ENCODE measurements at places on chromosomes 5 and 9.

DNA sequence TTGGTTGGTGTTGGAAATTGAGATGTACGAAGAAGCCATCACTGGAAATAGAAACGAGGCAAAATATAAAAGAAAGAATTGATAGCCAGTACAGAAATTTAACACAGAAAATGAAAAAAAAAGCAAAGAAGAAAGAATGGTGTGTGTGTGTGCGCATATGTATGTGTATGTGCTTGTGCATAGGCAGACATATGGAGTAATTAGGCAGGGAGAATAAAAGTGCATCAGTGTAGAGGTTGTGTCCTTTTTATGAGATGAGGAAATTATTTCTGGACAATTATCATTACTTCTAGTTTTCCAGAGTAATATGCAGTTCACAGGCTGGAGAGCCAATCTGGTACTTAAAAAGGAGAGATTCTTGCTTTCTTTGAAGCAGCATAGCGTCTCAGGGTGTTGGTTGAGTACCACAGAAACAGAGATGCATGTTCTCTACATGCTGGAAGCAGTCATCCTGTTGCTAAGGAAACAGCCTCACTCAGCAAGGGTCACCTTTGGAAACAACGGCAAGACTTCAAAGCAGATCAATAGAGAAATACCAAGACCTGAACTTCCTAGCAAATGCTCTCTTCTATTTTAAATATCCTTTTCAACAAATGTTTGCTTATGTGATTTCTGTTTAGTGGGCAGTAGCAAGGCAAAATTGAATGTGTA is 172.7 kb downstream of the TAF11L14 start:
- no peaks in the 10 kb centered on the region for H3K4me1 ChIP-seq
- DNase-seq, result no peak
- H3K4me3 ChIP-seq, result no peak overlapping the region
- H3K27ac ChIP-seq, result no peak overlapping the region

GRCh38 chr5:105630803-105631202 is 2039.9 kb downstream of the EFNA5 start:
- no peaks in the 10 kb centered on the region for H3K27me3 ChIP-seq
- H3K4me3 ChIP-seq, result no peak overlapping the region
- no peaks in the 10 kb centered on the region for H3K4me1 ChIP-seq

DNA sequence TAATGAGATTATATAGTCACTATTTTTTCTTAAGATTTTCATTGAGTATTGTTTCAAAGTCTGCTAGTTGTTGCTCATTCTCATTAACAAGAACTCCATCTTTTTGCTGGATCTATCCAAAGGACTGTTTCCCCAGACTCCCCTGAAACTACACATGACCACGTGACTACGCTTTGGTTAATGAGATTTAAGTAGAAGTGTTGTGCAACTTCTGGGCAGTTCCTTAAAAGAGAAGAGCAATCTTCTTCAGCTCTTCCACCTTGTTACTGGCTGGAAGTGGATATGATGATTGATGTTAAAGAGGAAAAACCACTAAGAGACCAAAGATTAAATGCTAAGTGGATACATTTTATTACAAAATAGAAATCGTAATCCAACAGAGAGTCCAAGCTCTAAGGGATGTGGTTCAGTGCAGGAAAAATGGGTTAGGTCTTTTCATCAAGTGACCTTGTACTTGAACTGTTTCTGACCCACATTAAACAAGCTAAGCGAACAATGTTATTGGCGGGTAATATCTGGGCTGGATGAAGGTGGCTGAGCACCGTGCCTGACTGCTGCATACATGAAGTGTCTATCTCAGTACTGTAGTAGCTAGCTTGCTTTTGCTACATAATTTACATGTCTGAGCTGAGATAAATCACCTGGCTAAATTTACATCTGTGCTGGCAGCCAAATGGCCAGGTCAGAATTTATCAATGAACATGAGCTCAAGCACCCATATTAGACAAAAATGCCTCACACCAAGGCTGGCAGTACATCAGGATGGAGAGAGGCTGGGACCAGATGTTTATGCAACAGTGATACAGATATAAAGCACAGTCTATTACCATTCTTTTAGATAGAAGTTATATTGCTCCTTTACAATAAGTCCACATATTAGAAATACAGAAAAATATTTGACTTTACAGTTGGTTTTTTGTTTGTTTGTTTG is 7.5 kb upstream of the CTNNAL1 start:
- H3K4me1 ChIP-seq, result no peaks in the 10 kb centered on the region
- no peak overlapping the region for H3K27ac ChIP-seq
- peaks cover 52% of the 10 kb centered on the region for H3K36me3 ChIP-seq
- no peak for DNase-seq
- no peak overlapping the region for H3K4me3 ChIP-seq

DNA sequence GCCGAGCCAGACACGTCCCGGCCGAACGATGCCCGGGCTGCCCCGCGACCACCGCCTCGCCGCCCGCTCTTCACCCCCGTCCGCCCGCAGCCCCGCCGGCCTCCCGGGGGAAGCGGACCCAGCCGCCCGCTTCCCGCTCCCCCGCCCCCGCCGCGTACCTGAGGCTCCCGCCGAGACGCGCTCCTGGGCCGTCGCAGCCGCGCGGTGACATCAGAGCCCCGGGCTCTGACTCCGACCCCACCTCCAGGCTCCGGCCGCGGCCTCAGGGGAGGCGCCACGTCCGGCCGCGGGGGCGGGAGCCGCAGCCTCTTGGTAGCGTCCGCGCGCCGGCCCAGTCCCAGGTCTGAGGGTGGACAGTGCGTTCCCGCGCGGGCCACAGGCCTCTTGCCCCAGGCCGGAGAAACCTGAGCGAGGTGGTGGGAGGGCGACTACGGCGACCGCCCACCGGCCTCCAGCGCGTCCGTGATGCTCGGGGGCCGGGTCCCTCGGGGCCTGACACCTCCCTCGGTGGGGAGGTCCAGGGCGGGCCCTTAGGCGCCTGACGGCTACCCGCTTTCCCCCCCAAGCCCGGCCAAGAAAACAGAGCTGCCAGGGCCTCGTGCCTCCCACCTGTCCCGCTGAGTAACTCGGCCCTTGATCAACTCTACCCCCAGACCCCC is at the start of gene SHROOM1:
TSS of gene SHROOM1 (minus strand) at position 212 of the 659 bp plus-strand sequence. CDS start 4,507 bp downstream, outside the sequence.
- no peaks in the 10 kb centered on the region for H3K36me3 ChIP-seq
- peak within 1 kb of the TSS; percentile 81 for H3K4me3 ChIP-seq
- DNase-seq, result no peak
- peak within 1 kb of the TSS; percentile 67 for H3K27ac ChIP-seq
- peaks cover 57% of the 10 kb centered on the region for H3K27me3 ChIP-seq

- no peak overlapping the region for H3K27ac ChIP-seq
- no peak overlapping the region for H3K4me3 ChIP-seq
- peaks cover 29% of the 10 kb centered on the region for H3K4me1 ChIP-seq
These were observed 35.9 kb upstream of the EXOC3 start for GRCh38 chr5:407051-407450.

GRCh38 chr5:36422952-36423351 is 121.2 kb upstream of the RANBP3L start:
- H3K4me1 ChIP-seq, result peaks cover 11% of the 10 kb centered on the region
- H3K36me3 ChIP-seq, result no peaks in the 10 kb centered on the region
- H3K27ac ChIP-seq, result no peak overlapping the region
- H3K4me3 ChIP-seq, result no peak overlapping the region

DNA sequence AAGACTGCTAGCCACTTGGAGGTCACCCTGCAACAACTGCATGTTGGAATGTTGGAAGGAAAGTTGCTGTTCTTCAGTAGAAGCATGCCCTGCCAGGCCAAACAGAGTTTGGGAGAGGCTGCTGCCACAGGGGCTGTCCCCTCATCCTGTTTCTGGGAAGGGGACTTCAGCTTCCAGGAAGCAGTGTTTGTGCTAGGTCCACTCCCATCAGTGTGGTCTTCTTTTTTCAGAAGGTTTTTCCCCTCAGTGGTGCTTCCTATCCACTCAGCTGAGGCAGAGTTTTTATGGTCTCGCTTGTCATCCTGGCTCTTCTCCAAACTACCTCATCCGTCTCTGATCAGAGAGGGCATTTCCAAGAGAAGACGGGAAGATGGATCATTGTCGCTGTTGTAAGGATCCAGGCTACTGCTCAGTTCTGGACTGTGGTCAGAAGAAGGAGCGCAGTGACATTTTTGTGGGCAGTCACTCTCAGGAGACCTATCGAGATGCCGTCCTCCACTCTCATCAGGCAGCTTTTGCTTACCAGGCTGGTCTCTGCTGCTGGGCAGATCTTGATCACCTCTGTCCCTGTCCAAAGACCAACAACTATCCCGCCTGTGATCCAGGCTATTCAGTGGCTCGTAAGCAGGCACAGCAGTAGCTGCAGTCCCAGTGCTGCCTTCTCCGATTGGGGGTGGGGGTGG is 97.8 kb upstream of the C5orf63 start:
- no peaks in the 10 kb centered on the region for H3K36me3 ChIP-seq
- no peak overlapping the region for H3K4me3 ChIP-seq
- DNase-seq, result no peak
- no peak overlapping the region for H3K27ac ChIP-seq
- H3K27me3 ChIP-seq, result peaks cover 12% of the 10 kb centered on the region
- H3K4me1 ChIP-seq, result no peaks in the 10 kb centered on the region

GRCh38 chr5:130112246-130112645 is 208.0 kb downstream of the CHSY3 start:
- H3K27ac ChIP-seq, result no peak overlapping the region
- peaks cover 8% of the 10 kb centered on the region for H3K27me3 ChIP-seq
- H3K4me1 ChIP-seq, result no peaks in the 10 kb centered on the region
- DNase-seq, result no peak
- no peak overlapping the region for H3K4me3 ChIP-seq

- no peak overlapping the region for H3K27ac ChIP-seq
- H3K36me3 ChIP-seq, result no peaks in the 10 kb centered on the region
- H3K4me3 ChIP-seq, result no peak overlapping the region
- peak; percentile 19 for DNase-seq
- no peaks in the 10 kb centered on the region for H3K4me1 ChIP-seq
These were observed 186.9 kb downstream of the GADD45G start for GRCh38 chr9:89791754-89792153.

DNA sequence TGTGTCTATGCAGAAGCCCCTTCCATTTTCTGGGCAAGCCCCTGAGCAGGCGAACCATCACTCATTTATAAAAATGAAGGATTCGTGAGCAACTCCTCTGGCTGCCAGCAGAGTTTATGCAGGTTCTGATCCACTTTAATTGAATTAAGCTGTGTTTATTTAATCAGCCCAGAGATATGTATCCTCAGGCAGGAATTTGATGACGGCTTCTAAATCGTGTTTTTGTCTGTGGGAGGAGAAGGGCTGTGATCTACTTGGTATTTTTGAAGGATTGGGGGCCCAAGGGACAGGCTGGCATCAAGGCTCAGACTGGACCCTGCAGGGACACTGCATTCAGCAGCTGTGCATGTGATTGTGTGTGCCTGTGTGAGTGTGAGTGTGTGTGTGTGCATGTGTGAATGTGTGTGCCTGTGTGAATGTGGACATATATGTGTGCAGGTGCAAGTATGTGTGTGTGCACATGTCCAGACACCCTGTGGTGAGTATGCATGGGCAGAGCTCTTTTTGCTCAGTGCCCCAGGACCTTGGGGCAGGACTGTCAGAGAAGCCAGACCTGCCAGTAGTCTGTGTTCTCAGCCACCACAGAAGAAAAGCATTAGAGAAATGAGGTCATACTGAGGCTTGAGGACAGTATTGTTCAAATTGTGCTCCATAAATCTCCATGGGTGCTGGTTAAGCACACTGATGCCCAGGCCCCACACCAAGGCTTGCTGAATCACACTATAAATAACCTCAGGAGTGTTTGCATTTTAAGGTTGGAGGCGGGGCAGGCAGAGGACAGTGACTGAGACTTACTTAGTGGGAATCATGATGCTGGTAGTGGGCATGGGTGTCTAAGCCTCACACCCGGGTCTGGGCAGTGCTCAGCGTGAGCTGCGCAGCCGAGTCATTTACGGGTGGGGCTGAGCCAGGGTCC is 164.0 kb downstream of the CARTPT start:
- H3K27ac ChIP-seq, result no peak overlapping the region
- peaks cover 3% of the 10 kb centered on the region for H3K4me1 ChIP-seq
- H3K4me3 ChIP-seq, result no peak overlapping the region
- H3K27me3 ChIP-seq, result peaks cover 6% of the 10 kb centered on the region

GRCh38 chr5:113435575-113435974 is 786 bp upstream of the TSSK1B start:
- H3K36me3 ChIP-seq, result no peaks in the 10 kb centered on the region
- no peak for DNase-seq
- no peak overlapping the region for H3K4me3 ChIP-seq
- no peak overlapping the region for H3K27ac ChIP-seq
- peaks cover 2% of the 10 kb centered on the region for H3K27me3 ChIP-seq
- no peaks in the 10 kb centered on the region for H3K4me1 ChIP-seq

DNA sequence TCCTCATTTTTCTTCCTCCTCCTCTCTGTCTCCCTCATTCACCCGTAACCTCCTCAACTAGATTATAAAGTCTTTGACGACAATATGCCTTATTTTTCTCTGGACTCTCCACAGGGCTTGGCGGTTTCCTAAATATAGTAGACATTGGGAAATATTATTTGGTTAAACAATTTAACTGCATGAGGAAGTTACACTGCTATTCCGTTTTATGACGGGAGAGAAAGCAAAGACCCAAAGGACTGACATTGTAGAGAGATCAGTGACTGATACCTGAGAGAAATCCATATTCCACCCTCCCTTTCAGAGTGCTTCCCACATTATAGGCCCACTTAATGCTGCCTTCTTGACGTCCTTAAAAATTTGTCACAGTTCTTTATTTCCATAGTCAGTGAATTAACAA is 51.2 kb downstream of the GDA start:
- no peaks in the 10 kb centered on the region for H3K4me1 ChIP-seq
- DNase-seq, result no peak
- H3K36me3 ChIP-seq, result no peaks in the 10 kb centered on the region
- no peak overlapping the region for H3K4me3 ChIP-seq

DNA sequence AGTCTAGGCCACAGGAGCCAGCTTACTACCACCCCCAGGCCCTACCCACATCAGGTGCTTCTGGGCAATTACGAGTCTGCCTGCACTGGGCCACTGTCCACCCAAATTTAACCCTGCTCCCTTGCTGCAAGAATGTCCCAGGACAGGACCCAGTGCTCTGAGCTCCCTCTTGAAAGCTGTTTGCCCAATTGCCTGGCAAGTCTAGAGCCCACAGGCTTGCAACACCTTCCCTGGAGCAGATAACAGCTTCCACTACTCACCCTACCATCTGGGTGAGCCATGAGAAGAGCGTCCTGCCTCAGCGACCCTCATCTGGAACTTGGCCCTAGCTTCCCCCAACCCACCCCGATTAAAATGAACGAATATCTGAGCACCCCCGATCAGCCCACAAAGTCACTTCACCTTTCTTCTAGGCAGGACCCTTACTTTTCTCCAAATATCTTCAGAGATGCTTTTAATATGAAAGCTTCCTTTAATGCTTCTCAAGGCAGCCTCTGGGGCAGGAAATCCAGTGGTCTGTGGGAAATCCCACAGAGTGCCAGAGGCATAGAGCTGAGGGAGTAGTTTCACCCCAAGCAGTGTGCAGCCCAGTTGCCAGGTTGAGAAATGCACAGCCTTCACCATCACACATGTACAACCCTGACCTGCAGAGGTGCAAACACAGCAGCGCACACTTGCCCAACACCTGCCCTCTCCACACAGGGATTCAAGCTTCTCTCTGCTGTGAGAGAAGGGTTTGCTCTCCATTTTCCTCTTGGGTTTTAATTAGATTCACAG is 10.6 kb downstream of the ACSL6 start:
- H3K36me3 ChIP-seq, result no peaks in the 10 kb centered on the region
- H3K27me3 ChIP-seq, result no peaks in the 10 kb centered on the region
- peak overlapping the region; percentile 63 for H3K27ac ChIP-seq
- peaks cover 57% of the 10 kb centered on the region for H3K4me1 ChIP-seq
- no peak overlapping the region for H3K4me3 ChIP-seq
